CD4-positive, alpha-beta memory T cell (primary cell): ENCODE measurements at places on chromosomes 12 and 14.

DNA sequence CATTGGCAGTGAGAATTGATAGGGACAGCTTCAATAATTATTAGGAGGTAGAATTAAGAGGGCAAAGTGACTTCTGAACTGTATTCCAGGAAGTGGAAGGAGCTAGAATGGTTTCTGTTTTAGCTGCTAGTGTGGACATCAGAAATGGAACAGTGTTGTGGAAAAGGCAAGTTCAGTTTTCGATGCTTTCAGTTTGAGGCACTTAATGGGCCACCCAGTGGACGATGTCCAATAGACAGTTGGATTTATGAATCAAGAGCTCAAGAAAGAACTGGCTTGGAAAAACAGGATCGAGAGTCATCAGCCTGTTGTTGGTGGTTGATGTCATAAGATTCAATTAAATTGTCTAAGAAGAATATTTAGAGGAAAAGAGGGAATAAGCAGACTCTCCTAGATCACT, 136.3 kb downstream of the DYRK2 start:
- DNase-seq = no peak

DNA sequence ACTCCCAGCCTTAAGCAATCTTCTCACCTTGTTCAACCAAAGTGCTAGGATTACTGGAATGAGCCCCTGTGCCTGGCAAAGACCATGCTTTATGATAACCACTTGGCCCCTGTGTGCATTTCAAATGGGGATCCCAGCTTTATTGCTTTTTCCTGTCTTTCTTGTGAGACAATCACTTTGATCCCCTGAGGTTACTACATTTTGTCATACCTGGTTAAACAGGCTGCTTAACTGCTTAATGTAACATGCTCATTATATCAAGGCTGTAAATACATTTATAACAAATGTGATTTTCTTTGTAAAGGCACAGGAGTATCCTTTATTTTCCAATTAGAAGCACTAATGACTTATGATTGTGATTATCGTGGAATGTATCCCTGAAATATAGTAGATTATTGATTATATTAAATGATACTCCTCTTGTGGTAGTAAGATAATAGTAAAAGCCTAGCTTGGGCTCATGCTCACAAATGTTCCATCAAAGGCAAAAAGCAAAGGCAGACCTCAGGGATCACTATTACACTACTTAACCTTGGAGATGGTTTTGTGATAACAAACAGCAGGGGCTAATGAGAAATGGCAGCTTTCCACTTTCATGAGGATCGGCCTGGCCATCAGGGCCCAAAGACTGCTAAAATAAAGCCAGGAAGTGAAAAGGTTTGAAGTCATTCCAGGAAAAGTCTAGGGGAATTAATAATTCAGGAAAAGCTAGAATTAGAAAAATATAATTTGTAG, 290.8 kb upstream of the MDGA2 start:
- no peak for DNase-seq

DNA sequence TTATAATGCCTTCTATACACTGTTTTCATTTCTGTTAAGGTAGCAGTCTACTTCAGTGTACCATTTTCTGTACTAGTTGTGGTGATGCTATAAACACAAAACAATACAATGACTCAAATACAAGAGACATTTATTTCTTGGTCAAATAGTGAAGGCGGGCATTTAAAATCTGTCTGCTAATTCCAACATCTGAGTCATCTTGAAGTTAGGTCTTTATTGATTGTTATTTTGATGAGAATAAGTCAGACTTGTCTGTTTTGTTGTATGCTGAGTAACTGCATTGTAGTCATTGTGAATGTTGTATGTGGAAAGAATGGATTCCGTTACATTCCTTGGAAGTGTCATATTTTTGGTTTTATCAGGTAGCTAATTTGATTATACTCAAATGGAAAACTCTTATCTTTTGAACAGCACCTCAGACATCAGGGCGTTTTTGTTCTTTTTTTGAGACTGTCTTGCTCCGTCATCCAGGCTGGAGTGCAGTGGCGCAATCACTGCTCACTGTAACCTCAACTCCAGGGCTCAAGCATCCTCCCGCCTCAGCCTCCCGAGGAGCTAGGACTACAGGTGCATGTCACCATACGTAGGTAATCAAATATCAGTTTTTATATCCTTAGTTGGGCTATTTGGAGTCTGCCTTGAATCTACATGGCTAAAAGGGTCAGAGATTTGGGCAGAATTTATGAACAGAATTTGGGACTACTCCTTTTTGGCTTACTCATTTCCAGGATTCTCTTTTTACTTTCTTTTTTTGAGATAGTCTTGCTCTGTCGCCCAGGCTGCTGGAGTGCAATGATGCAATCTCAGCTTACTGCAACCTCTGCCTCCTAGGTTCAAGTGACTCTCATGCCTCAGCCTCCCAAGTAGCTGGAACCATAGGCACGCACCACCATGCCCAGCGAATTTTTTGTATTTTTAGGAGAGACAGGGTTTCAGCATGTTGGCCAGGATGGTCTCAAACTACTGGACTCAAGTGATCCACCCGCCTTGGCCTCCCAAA, 56.8 kb downstream of the PAPLN start:
- DNase-seq = no peak

GRCh38 chr12:109934026-109934425, 34.0 kb downstream of the TCHP start:
- DNase-seq = peak; percentile 8

- DNase-seq = no peak
Observed at GRCh38 chr12:31210541-31210940, 115.4 kb downstream of the SINHCAF start.

DNA sequence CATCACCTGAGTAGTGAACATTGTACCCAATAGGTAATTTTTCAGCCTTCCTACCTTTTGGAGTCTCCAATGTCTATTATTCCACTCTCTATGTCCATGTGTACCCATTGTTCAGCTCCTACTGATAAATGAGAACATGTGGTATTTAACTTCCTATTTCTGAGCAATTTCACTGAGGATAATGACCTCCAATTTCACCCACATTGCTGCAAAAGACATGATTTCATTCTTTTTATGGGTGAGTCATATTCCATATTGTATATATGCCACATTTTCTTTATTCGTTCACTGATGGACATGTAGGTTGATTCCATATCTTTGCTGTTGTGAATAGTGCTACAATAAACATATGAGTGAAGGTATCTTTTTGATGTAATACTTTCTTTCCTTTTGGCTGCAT, 16.4 kb upstream of the BTG1 start:
- DNase-seq = no peak

GRCh38 chr14:88599326-88599725, 36.5 kb downstream of the ZC3H14 start:
- DNase-seq = no peak
